Stimulated activated CD4-positive, alpha-beta T cell treated with anti-CD3 and anti-CD28 coated beads, Interleukin-12 subunit alpha, Interleukin-12 subunit beta, amount 100 ng/mL, for 24 hours (primary cell): ENCODE measurements at places on chromosomes 7 and 10.

DNA sequence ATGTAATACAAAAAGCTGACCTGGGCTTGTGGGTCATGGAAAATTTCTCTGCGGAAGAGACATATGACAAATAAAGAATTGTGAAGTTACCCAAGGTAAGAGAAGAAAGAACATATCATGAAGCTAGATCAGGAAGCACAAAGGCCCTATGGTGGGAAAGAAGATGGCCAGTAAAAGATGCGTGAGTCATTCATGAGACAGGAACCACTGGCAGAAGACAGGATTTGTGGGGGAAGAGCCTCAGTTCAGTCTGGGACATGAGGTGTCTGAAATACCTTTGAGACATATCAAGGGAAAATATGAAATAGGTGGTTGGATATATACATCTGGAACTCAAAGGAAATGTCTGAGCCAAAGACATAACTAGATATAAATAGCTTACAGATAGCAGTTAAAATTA lies 27.7 kb upstream of the AMPH start:
- no peak for DNase-seq

DNA sequence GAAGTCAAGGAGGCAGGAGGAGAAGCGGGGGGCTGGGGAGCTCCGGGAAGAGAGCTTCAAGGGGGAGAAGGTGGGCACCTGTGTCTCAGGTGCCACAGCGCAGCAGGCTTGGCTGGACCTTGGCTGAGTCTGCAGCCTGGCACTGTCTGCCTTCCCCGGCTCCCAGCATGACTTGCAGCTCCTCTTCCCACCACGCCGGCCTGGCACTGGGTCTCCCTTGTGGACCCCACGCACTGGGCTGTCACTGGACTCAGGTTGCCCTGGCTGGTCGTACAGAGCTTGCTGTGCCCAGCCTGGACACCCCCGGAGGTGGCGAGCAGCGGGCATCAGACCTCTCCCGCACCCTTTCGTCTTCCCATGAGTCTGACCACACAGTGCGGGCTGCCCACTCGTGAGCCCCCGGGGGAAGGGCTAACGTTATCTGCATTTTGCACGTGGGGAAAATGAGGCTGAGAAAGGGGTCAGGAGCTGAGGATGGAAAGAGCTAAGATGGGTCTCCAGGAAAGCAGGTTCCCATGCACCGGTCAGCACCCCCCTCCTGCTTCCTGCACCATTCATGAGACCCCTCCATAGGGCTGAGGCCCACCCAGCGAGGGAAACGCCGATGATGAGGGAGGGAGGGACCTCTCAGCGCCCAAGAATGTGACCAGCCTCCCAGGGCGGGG lies 40.3 kb upstream of the PSMG3 start:
- DNase-seq, result no peak

- DNase-seq, result no peak
Measured at GRCh38 chr10:123398180-123398591, 244.0 kb downstream of the BUB3 start.

DNA sequence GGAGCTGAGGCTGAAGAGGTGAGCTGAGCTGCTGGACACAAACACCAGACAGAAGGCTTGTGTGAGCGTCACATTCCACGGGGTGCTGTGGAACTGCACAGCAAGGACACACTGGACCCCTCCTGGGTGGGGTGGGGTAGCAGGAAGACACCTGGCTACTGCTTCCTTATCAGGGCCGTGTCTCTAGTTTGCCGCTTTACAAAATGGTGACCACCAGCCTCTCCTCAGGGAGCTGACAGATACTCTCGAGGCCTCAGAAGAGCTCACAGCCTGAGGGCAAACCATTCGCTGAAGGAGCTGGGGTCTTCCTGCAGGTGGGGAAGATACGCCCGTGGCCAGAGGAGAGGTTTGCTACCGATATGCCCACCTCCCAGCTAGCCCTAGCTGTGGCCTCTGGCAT lies 461.9 kb downstream of the PLXNA4 start:
- DNase-seq, result no peak

DNA sequence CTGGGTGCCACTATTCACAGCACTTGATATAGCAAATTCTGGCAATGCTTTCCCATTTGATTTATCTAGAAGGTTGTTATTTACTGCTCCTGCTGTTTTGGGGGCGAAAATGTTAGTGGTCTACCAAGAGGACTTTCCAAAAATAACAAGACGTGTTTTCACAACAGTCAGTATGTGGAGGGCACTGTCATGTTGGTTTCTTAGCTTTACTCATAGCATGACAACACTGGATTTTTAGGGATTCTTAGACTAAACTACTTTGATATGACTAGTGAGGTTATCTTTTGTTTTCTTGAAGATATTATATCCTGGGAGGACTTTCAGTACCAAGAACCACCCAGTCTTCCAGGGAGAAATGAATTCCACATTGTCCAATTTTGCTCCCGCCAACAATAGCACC lies 49.4 kb downstream of the NUDCD3 start:
- no peak for DNase-seq

GRCh38 chr7:110076194-110076593 lies 1014.7 kb upstream of the LRRN3 start:
- DNase-seq, result no peak

DNA sequence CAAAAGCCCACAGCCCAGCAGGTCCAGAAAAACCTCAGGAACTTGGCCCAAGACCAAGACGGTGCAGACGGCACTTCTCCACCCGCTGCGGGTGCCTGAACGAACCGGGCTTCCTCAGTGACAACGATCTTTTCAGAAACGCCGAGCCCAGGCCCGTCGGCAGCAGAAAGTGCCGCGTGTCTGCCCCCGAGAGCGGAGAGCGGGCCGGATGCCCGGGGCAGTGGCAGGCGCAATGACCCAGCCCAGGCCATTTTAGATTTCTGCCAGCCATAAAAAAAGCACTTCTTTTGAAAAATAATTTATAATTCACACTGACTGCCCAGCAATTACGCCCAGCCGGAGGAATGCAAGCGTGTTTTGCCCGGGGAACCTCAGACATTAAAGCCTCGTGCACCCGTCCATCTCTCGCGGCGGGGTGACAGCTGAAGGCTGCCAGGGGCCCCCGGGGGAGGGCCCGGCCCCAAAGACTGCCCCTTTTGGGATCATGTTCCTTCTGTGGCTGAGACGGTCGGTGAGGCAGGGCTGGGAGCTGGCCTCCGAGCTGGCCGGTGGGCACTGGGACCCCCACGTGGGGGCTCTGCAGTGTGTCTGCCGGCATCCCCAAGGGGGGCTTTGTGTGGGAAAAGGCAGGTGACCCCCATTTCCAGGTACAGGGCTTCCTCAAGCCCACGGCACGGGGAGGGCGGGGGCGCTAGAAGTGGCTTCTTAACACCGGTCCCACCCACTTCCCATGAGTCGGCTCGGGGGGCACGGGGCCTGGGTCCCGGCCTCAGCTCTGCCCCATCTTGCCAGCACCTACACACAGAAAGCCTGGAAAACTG lies 71.3 kb upstream of the PDGFA start:
- DNase-seq, result no peak

- DNase-seq, result no peak
Measured at GRCh38 chr10:19985745-19986144, 169.5 kb downstream of the PLXDC2 start.

DNA sequence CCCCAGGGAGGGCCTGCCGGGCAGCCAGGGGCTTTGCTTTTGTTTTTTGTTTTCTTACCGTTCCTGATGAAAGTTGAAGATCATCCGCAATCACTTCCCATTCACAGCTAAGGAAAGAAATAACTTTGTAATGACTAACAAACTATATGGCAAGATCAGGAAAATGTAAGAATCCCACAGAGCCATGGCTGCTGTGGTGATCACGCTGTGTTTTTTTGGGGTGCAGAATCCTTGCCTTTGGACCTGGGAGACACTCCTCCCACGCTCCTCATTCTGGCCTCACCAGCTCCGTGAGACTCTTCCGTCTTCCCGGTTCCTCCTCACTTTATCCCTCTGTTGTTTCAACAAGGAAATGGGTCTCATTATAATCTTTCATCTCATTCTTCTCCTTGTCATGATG lies 443.0 kb upstream of the MGMT start:
- no peak for DNase-seq

- no peak for DNase-seq
Measured at GRCh38 chr10:57420881-57421280, 846.8 kb downstream of the IPMK start.

DNA sequence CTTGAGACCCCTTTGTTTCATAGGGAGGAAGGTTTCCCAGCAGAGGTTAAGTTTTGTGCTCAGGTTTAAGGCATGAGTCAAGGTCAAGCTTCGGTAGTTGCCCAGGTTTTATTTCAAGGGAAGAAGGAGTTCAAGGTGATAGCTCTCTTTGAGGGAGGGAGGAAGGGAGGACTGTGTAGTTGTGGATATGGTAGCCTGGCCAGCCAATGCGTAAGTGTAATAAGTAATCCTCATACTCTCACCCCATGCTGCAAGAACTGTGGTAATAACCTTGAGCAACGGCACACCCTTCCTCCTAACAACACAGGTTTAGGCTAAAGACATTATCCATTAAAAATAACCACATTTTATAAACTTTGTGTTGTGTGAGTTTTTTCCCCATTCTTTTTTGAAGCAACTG lies 478.9 kb downstream of the KCNMA1 start:
- no peak for DNase-seq
